ENCODE measurements at places on chromosomes 12 and 14.
A peak's percentile ranks its signal among the peaks of the same experiment; 100 is the strongest.

DNA sequence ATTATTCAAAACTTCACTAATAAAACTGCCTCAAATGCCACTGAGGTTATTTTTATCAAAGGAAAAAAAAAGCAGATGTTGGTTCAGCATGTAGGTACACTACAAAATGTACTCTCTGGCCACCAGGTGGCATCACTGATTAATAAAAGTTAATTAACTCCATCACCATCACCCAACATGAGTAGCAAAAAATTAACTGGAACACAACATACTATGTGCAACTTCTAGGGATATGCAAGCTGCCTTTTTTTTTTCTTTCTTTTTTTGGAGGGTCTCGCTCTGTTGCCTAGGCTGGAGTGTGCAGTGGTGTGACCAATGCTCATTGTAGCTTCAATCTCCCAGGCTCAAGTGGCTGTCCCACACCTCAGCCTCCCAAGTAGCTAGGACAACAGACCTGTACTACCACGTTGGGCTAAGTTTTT, 43.8 kb upstream of the NR2C1 start:
- peak; percentile 64 for DNase-seq

DNA sequence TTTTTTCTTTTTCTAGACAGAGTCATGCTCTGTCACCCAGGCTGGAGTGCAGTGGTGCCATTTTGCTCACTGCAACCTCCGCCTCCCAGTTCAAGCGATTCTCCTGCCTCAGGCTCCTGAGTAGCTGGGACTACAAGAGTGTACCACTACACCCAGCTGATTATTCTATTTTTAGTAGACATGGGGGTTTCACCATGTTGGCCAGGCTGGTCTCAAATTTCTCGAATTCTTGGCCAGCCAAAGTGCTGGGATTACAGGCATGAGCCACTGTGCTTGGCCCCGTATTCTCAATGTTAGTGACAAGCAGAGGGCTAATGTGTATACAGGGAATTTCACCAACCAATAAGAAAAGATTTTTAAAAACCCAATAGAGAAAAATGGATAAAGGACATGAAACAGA, 8.4 kb downstream of the PLBD2 start:
- DNase-seq = no peak

DNA sequence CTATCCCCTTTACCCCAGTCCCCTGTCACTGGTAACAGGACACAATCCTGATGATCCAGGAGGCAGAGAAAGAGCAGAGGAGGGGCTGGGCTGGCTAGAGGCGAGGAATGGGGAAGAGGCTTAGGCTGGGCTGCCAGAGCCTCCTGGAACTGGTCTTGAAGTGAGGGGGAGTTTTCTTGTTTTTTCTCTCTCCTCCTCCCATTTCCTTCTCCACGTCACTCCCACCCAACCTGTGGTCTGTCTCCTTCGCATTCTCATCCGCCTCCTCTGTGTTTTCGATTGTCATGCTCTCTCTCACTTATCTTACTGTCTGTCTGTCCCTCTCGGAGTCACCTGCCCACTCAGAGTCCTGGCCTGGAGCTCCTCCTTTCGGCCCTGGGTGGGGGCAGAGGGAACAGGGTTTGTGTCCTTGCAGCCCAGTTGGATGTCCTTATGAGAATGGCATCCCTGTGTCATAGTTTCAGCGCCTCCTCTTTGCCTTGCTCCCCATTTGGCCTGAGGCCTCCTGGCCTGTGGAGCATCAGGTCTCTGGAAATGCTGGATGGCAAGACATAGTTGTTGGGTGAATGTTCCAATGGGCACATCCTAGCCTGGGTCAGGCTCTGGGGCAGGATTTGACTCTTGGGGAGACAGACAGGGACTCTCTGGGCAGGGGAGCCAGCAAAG, 3.4 kb upstream of the KRT80 start:
- no peak for DNase-seq

DNA sequence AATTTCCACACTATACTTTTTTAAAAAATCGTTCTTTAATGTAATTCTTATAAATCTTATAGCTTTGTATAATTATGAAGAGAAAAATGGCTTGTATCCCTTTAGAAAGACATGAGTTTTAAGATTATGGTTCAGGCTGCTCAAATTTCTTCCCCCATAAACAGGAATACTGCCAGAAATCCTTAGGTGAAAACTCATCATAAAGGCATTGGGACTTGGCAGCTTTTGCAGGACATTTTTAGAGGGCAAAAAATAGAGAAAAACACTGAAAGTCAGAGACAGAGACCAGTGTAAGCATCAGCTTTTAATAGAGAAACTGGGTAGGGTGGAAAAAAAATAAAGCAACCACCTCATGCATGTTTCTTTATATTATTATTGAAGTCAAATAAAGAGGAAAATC, 29.1 kb downstream of the LRRK2 start:
- DNase-seq = no peak

DNA sequence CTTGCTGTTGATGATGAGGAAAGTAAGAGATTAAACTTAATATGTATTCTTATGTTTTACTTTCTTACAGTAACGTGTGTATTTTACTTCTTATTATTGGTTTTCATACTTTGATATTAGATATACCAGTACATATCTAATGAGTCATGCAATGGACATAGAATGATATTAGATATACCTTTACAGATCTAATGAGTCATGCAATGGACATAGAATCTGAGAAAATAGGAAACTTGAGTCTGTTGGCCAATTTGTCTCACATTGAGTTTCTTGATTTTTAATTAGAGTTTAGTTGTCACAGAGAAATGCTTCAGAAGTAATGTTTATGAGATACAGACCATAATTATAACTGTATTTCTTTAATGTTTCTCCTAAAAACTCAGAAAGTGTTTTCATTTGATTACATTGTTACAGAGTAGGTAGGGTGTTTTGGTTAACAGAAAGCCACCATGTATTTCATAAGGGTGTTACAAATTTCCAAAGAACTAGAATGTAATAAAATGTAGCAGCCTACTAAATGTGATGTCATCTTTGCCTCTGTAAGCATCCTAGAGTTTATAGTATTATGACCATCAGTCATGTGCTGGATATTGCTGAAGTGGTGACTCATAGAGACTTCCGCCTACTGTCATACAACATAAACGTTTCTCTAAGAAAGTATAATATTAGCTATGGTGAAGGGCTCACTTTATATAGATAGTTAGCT, 3.0 kb downstream of the GAS2L3 start:
- no peak for DNase-seq

GRCh38 chr12:72010356-72010755, 71.7 kb downstream of the TPH2 start:
- no peak for DNase-seq

GRCh38 chr14:63308723-63309317, 9.9 kb downstream of the GPHB5 start:
- DNase-seq = peak; percentile 22

GRCh38 chr12:102371165-102371564, 109.2 kb downstream of the IGF1 start:
- no peak for DNase-seq

DNA sequence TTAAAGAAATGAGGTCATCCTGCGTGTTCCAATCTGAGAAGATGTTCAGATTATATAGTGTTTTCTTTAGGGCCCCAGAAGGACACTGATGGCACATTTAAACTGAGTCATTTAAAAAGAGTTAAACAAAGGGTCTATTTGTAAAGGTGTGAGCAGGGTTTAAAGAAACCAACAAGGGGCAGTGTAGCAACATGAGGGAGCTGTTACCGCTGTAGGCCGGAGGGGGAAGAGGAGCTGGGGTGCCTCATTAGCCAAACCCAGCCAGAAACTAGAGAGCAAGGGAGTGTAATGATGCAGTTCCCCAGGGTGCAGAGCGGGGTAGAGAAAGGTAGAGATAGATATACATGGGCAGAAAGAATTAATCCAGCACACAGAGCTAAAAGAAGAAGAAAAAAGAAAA, 160.4 kb downstream of the TBX5 start:
- DNase-seq = no peak

GRCh38 chr14:104049576-104050240, 35.8 kb upstream of the ASPG start:
- no peak for DNase-seq

DNA sequence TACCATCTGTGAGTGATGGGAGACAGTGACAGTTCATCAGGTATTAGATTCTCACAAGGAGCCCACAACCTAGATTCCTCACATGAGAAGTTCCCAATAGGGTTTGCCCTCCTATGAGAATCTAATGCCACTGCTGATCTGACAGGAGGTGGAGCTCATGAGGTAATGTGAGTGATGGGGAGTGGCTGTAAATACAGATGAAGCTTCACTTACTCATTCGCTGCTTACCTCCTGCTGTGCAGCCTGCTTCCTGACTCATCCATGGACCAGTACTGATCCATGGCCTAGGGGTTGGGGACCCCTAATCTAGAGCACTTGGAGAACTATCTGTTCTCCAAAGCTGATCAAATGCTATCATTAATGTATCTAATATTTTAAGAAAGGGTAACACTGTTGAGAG, 17.7 kb downstream of the CLEC2D start:
- DNase-seq = no peak

- no peak for DNase-seq
Observed at GRCh38 chr14:69931960-69932359, 52.7 kb downstream of the SMOC1 start.

DNA sequence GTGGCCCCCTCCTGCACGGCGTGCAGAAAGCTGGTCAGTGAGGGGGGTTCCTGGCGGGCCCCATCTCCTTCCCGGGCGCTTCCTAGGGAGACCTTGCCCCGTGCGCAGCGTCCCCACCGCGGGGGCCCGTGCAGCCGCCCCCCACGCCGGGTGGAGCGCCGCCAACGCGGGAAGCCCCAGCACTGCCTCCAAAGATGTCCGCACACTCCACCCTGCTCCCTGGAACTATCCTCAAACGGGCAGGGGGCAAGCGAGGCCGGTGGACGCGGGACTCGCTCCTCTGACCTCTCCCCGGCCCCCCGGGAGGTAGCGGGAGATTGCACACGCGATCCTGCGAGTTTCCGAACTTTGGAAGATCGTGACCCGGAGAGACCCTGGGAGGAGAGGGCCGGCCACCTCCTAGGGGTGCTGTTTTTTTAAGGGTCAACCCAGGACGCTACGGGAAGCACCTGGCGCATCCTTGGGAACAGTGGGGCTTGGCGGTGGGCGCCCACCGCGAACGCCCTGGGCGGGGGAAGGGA, 1.5 kb upstream of the FZD10 start:
- DNase-seq = no peak

DNA sequence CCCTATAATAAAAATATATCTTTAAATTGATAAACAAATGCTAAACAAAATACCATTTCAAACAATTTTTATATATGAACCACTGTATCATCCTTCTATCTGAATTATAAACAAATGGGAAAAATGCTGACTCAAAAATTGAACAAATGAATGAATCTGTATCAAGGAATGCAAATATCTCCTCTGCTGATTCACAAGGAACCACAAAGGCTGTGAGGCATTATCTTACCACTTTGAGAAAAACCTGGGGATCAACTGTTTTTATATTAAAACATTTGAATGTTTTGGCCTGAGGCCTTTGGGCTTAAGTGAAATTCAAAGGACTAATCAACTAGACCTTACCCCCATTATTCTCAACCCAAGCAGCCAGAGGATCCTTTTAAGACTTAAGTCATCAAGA, 86.3 kb downstream of the EML5 start:
- no peak for DNase-seq

GRCh38 chr12:29216797-29217575, 67.9 kb downstream of the FAR2 start:
- DNase-seq = no peak

DNA sequence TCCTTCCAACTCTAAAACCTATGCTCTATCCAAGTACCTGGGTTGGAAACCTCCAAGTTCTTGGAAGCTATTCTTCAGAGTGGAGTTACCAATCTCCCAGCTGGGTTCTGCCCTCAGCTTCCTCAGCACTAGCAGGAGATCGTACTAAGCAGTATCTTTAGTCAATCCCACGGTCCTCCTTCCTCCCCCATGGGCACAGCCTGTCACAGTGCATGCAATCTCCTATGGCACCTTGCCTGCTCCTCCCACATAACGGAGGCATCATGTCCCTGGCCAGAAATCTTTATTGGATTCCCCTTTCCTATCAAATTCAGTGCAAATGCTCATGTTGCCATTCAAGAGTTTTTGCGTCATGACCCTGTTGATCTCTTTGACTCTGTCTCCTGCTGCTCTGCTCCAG, 5.4 kb upstream of the LPAR5 start:
- no peak for DNase-seq

DNA sequence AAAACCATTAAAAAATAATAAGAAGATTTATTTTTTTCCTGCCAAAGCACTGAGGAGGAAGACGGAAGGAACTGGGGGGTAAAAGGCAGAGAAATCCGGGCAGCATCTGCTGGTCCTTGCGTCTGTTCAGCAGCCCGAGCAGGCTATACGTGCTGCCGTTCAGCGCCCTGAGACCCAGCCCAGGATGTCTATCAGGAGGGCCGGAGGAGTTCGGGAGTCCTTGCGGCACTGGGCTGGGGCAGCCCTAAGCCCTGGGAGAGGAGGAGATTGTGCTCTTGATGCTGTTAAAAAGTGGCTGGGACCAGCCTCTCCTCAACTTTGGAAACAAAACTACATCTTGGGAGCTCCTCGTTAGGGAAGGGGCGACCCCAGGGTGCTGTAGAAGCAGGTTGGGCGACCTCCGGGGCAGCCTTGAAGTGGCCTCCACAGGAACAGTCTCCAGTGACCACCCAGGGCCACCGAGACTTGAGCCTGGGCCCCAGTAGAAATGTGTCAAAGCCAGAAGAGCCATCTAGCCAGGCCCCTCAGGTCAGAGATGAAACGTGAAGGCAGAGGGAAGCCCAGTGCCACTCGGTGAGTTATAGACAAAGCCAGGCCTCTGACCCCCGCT, 14.3 kb downstream of the PGF start:
- no peak for DNase-seq

GRCh38 chr12:127170226-127171180, 1096.5 kb upstream of the TMEM132C start:
- no peak for DNase-seq

GRCh38 chr14:90603336-90603735, 206.5 kb downstream of the CALM1 start:
- DNase-seq = no peak
